ENCODE measurements at places on chromosomes 4 and X.

GRCh38 chr4:80029364-80029763 lies 43.7 kb downstream of the ANTXR2 start:
- no peak for DNase-seq

GRCh38 chrX:25004485-25005032 lies 11.2 kb downstream of the ARX start:
- DNase-seq = no peak

DNA sequence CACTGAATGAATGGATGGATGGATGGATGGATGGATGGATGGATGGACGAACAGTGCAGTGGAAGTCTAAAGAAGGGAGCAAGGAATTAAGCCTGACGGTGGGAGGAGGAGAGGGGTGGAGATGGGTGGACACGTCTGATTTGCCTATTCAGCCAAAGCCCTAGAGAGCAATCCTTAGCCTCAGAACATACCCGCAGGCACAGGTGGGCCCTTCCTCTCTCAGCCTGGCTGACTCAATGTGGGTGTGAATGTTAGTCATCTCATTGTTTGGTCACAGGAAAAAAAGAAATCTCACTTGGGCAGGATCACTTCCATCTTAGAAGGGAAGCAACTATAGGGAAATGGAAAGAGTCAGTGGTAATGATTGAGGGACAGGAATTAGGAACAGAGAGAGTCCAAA lies 165.9 kb downstream of the PJA1 start:
- DNase-seq = no peak

- DNase-seq = no peak
Measured at GRCh38 chrX:70141373-70141772, 8.1 kb downstream of the IGBP1 start.

DNA sequence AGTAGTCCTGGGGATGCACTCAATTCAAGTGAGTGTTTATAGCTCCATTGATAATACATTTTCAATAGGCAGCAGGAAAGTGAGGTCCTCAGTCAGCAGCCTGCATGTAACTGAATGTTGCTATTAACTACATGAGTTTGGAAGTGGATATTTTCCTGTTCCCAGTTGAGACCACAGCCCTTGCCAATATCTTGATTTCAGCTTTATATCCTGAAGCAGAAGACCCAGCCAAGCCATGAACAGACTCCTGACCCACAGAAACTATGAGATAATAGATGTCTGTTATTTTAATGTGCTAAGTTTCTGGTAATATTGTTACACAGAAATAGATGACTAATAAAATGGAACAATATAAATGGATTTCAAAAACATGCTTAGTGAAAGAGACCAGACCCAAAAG lies 63.7 kb downstream of the VSIG4 start:
- no peak for DNase-seq

DNA sequence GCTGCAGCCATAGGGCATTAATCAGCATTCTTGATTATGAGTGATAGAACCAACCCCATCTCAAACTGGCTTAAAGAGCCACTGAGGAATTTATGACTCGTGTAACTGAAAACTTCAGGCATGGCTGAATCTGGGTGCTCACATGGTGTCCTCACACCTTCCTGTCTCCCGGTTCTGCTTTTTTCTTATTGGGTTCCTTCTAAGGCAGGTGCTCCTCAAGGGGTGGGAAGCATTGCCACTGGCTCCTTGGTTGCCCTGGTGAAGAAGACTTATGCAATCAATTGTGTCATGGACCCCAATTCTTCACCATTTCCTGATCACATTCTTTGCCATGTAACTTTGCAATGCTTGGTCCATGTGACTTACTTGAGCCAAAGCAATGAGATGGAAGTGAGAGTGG lies 4.3 kb upstream of the ZCCHC4 start:
- no peak for DNase-seq

DNA sequence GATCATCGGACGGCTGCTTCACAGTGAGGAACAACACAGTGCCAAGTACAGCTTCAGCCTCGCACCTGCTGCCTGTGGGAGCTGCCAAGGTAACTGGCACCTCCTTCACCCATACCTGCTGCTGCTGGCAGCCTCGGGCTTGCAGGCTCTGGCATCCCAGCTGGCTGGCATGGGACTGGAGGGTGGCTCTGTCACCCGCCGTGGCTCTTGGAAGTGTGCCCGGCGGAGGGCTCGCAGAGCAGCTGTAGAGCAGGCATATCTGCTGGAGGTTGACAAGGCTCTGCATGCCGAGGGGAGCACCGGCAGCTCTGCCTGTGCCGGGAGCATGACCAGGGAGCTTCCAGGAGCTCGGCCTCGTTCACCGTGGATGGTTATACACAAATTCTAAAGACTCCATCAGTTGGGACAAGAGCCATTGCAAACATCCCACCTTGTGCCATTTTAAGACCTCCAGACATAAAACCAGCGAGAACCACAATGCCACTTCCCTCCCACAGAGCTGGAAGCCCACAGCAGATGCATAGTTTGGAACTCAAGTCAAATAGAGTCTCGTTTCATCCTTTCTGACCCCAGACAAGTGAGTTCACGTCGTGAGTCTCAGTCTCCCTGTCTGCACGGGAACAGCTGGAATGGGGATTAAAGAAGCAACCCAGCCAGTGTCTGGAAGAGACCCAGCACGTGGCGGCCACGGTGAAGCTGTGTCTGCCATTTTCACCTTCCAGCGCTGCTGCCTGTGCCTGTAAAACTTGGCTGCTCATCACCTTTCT lies 84.3 kb upstream of the PSAPL1 start:
- DNase-seq = no peak

GRCh38 chrX:86349115-86349514 lies 200.9 kb downstream of the DACH2 start:
- no peak for DNase-seq

DNA sequence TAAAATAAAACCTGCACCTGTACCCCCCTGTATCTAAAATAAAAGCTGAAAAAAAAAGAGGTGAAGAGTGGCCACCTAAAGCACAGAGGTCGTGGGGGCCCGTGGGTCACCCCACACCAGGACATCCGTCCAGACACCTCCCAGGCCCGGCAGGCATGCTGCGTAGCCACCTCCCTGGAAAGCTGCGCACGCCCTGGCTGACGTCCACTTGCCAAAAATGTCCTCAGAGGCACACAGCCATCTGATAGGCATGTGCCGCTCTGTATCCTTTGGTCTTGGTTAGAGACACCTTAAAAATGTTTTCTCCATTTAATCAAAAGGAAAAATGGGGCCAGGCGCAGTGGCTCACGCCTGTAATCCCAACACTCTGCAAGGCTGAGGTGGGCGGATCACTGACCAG lies 17.7 kb downstream of the FAM53A start:
- DNase-seq = no peak

- DNase-seq = no peak
Measured at GRCh38 chrX:39227371-39227770, 426.1 kb downstream of the MID1IP1 start.

DNA sequence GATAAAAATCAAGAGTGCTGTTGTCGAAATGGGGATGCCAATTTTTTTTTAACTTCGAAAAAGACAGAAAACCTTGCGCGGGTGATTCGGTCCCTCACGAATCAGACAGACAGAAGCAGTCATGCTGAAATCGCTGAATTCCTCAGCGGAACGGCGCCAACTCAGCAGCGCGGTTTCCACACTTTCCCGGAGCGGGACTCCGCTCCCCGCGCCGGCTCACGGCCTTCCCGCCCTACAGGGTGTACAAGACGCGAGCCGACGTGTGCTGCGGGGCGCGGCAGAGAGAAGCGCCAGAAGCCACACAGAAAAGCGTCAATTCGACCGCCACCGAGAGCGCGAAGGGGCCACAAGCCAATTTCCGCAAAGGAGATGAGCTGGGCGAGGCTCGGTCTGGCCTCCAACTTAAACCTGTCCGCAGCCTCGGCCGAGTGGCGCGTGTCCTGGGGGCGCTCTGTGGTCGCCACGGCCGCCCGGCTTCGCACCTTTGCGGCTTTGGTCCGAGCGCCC lies 1.3 kb downstream of the NEXMIF start:
- no peak for DNase-seq

- no peak for DNase-seq
Measured at GRCh38 chr4:136893573-136893972, 638.7 kb downstream of the PCDH18 start.

- DNase-seq = no peak
Measured at GRCh38 chrX:117147249-117147648, 684.5 kb upstream of the CT83 start.

GRCh38 chr4:19152264-19152663 lies 1099.4 kb upstream of the SLIT2 start:
- no peak for DNase-seq

DNA sequence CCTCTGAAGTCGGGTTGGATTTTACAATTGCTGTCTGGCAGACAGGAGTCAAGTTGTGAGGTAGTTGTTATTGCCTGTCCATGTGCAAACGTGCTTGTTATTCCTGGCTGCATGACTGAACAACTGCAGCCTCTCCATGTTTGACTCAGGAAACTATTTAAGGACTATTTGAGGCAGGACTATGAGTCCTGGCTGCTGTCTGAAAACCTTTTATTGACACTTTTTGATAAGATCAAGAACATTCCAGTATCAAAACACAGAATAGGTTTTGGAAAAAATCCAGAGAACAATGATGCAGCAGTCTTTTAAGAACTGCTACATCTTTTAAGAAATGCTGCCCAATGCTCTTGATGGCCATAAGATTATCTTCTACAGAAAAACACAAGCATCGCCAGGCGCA lies 10.0 kb upstream of the SPRY1 start:
- no peak for DNase-seq

DNA sequence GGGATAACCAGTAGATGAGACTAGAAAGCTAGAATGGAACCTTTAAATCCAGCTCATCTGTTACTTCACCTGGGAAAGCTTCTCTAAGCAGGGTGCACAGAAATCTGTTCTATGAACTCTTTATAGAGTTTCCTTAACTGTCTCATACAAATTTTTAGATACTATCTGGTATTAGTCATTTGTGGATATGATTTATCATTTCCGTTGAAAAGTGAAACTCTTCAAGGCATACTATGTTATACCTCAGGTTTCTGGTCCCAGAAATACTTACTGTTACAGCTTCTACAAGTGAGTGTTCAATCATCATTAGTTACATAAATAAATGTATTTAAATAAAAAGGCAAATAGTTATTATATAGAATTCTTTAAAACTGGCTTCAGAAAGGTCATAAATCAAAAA lies 298.3 kb upstream of the AGA start:
- DNase-seq = no peak

- DNase-seq = no peak
Measured at GRCh38 chr4:168577624-168578023, 80.8 kb downstream of the PALLD start.

DNA sequence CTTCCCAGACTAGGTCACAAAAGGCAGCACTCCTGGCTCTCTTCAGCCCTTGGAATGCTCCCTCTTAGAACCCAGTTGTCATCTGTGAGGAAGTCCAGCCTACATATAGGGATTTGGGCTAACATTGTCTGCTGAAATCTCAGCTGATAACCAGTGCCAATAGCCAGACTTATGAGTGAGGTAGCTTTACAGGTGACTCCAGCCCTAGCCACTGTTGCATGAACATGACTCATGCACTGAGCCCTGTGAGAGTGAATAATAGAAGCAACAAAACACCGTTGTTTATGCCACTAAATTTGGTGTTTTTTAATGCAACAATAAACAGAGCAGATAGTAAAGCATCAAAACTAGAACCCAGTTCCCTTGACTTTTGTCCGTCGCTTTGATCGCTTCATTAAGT lies 433.2 kb downstream of the STIM2 start:
- no peak for DNase-seq

- DNase-seq = no peak
Measured at GRCh38 chr4:53713767-53714166, 122.5 kb upstream of the LNX1 start.

DNA sequence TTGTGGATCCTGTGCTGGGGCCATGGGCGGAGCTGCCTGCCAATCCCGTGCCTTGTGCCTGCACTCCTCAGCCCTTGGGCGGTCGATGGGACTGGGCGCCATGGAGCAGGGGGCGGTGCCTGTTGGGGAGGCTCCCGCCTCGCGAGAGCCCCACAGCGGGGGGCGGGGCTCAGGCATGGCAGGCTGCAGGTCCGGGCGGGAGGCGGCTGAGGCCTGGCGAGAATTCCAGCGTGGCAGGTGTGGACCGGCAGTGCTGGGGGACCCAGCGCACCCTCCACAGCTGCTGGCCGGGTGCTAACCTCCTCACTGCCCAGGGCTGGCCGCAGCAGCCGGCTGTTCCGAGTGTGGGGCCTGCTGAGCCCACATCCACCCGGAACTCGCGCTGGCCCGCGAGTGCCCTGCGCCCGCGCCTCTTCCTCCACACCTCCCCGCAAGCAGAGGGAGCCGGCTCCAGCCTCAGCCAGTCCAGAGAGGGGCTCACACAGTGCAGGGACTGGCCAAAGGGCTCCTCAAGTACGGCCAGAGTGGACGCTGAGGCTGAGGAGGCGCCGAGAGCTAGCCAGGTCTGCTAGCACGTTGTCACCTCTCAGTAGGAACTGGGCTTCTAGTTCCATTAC lies 85.9 kb downstream of the GBA3 start:
- no peak for DNase-seq

GRCh38 chrX:10415306-10416001 lies 204.9 kb downstream of the MID1 start:
- no peak for DNase-seq

GRCh38 chr4:21992330-21992729 lies 43.8 kb upstream of the KCNIP4 start:
- no peak for DNase-seq

Measured in esophagus squamous epithelium (tissue), 5 donors.